ENCODE measurements at places on chromosomes 1 and 21.

DNA sequence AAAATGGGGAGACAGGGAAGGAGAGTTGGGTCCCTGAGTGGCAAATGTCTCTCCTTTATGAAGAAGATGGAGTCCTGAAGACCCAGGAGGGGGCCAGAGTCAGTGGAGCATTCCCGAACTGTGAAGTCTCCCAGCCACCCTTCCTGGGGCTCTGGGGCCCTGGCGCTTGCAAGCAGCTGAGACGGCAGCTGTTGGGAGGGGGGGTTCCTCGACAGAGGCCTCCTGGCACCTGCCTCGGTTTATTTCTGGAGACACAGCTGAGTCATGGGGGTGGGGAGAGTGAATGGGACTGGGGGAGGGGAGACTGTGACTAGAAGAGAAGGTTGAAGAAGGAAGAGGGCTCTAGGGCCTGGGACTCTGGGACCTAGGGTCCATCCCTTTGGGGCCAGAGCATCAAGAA is 14.0 kb downstream of the NES start:
- DNase-seq: no peak

DNA sequence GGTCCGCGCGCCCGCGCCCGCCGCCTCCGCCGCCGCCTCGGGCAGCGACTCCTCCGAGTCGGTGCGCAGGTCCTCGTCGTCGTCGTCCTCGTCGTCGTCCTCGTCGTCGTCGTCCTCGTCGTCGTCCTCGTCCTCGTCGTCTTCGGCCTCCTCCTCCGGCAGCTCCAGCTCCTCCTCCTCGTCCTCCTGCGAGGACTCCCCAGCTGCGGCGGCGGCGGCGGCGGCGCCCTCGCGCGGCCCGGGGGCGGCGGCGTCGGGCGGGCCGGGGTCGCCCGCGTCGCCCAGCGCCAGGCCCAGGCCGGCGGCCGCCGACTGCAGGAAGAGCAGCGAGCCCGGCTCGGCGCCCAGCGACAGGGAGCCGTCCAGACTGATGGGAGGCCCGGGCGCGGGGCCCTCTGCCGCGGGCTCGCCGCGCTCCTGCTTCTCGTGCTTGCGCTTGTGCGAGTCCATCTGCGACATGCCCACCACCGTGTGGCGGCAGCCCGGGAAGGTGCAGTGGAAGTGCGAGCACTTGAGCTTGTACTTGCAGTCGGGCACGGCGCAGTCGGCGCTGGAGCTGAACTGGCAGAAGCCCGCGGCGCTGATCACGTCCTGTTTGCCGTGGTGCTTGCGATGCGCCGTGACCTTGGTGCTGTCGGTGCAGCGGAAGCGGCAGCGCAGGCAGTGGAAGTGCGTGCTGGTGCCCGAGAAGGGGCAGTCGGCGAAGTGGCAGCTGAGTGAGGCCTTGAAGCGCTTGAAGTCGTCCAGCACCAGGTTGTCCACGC is 157.3 kb downstream of the CASZ1 start:
- DNase-seq: no peak

GRCh38 chr21:42760361-42760950 is 107.0 kb downstream of the PDE9A start:
- DNase-seq: no peak

DNA sequence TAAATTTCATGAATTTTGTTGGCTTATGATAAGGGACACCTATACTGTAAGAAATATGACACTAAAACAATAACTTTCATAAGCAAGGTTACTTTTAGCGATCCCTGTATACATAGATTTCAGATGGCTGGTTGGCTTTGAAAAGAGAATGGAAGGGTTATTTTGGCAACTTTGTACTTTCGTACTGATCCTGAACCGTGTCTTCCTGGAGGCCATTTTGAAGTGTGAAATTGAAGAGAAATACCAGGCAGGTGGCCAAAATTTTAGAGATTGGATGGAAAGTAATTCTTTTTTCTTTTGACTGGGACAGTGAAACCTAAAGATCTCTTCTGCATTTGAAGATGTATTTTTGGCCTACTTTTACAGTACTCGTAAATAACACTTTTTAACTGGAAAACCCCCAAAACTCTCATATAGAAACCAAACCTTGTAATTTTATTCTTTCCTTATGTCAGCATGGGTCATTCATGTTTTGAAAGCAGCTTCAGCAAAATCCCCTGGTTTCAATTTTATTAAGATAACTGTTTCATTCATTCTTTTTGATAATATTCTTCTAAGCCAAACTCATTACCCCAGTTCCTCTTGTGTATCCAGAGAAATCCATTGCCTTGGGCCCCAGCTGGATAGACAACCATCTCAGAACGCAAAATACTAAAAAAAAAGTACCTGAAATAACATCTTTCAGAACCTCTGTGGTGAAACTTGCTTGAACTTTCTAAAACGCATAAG is 38.4 kb upstream of the ZNF281 start:
- DNase-seq: no peak

- DNase-seq: no peak
Observed at GRCh38 chr1:204192046-204192445, 4.2 kb downstream of the KISS1 start.

DNA sequence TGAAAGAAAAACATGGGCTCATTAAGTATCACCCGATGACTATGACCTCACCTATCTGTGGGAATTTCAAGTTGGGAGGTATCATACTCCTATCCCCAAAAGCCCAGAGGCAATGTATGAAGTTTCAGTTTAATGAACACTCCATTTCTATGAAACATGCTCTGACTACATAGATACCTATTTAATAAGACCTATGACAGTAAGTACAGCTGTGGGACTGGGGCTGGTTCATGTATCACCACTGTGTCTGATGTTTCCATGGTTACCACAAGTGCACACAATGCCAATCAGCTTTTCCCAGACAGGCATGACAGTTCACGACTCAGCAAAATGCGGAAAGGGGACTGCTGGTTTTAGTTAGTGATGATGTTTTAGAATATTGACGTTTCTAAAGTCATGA is 167.7 kb downstream of the SIPA1L2 start:
- no peak for DNase-seq
